NK-92 treated with Interleukin-12 subunit alpha and Interleukin-12 subunit beta, amount 100 ng/mL, for 24 hours (cell line): ENCODE measurements at places on chromosomes 7 and 10.

- DNase-seq: no peak
These were observed 4.7 kb upstream of the H2AZ2 start for GRCh38 chr7:44852590-44852989.

DNA sequence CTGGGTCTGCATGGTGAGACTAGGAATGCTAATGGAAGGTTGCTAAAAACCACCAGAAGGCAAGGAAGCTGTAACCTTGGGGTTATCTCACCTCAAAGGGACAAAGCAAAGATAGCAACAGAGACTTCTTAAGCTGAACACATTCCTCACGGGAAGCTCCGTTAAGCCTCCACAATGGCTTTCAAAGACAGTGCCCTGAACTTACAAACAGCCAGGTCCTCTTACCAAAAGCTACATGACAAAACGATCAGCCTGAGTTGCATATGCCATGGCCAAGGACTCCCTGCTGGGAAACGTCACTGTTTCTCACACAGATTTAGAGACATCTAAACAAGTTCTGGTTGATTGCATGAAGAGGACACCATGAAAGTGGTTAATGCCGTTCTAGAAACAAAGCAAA is 52.7 kb downstream of the HTR5A start:
- no peak for DNase-seq

DNA sequence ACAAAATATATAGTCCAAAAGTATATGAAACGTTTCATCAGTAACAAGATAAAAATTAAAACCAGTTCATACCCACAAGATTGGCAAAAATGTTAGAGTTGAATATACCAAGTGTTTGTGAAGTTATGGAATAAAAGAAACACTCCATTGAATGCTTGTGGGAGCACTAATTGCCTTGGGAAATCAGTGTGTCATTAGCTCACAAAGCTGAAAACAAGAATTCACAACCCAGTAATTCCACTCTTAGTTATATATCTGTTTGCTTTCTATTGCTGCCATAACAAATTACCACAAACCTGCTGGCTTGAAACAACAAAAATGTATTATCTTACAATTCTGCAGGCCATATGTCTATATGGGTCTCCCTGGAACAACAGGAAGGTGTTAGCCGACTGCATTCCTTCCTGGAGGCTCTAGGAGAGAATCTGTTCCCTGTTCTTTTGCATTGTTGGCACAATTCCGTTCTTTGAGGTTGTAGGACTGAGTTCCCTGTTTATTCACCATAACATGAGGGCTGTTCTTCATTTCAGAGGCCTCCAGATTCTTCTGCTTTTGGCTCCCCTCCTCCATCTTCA is 45.7 kb downstream of the SEM1 start:
- no peak for DNase-seq

DNA sequence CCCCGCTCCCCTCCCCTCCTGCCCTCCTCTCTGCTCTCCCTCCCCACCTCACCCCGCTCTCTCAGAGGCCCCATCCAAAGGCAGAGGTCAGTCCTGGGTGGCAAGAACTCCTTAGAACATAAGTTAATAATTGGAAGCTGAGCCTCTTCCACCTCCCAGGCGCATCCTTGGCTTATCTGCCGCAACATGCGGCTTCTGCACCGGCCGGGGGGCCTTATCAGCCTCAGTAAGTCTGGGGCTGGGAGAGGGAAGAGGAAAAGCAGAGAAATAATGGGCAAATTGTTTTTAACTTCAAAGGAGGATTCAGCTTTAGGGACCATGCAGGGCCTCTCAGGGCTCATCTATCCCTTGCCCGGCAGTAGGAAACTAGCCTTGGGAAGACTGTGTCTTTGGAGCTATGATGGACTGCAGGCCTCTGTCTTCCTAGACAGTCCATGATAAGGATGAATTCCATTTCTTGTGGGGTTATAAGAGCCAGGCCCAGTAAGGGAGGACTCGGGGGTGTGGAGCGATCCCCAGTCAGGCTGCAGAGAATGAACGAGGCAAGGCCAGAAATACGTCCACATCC is 411.6 kb downstream of the PLXNA4 start:
- no peak for DNase-seq

DNA sequence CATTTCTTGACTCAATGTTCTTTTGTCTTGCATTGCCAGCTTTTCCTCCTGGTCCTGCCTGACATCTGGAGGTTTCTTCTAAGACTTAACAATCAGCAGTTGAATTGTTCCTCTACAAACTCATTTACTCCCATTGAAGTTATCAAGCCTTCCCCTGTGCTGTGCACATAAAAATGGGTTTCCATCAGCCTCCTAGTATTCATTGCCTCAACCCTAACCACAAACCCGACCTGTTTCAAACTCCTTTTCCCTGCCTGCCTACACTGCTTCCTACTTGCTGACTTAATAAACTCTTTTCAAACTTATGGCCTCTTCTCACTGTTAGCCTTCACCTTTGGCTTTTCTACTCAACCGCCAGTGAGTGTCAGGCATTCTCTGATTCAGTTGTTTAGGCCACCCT is 9.4 kb upstream of the CDK6 start:
- DNase-seq: no peak

DNA sequence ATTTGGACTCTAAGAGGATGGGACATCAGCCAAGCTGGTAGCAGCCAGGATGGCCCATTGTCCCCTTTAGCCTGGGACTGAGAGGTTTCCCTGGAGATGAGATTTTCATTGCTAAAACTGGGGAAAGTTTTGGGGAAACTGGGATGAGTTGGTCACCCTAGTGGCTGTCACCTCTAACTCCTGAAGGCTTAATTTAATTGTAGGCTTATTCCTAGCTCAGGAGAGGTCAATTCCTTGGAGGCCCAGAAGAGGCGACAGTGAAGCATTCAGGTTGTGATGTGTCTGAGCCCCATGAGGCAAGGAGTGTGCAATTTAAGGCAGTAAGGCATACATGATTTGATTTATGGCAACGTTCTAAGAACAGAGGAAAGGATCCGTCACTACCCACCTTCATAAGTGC is 24.9 kb upstream of the JAZF1 start:
- DNase-seq: no peak

GRCh38 chr7:29847496-29847895 is 41.2 kb downstream of the WIPF3 start:
- no peak for DNase-seq

DNA sequence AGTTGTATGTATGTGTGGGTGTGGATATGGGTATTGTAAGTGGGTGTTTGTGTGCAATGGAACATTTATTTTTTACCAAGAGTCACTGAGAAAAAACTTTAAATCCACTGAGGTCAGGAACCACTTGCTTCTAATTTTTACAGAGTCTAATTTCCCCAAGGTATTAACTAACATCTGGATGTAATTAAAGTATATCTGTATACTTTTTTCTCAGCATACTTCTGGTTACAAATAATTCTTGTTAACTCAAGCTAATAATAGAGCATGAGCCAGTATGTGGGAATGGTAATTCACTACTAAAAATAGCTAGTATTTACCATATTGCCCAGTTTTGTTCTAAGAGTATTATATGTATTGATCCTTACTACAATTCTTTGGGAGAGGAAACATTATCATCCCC is 24.6 kb upstream of the STEAP4 start:
- DNase-seq: no peak

- DNase-seq: no peak
These were observed 482.4 kb upstream of the GHITM start for GRCh38 chr10:83656924-83657323.
